ENCODE measurements at places on chromosomes 3 and 15.

- no peak for DNase-seq
These were observed 24.6 kb upstream of the ANPEP start for GRCh38 chr15:89839167-89839810.

GRCh38 chr3:192931825-192932224, 14.2 kb upstream of the MB21D2 start:
- DNase-seq, result no peak

DNA sequence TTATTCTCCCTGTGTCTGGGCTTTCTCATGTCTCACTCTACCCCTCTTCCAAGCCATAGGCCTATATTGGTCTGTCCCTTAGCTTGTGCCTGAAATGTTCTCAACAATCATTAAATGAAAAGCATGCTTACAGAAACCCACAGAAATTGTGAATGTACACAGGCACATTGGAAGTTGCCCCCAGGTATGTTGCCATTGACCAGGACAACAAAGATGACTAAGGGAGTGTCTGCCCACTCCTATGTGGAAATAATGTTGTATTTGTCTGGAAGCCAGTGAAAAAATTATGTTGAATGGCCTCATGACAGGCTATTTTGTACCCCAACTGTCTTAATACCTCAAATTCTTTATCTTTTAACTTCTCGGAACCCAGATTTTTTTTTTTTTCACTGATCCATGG, 102.0 kb downstream of the TPRG1 start:
- DNase-seq, result no peak

DNA sequence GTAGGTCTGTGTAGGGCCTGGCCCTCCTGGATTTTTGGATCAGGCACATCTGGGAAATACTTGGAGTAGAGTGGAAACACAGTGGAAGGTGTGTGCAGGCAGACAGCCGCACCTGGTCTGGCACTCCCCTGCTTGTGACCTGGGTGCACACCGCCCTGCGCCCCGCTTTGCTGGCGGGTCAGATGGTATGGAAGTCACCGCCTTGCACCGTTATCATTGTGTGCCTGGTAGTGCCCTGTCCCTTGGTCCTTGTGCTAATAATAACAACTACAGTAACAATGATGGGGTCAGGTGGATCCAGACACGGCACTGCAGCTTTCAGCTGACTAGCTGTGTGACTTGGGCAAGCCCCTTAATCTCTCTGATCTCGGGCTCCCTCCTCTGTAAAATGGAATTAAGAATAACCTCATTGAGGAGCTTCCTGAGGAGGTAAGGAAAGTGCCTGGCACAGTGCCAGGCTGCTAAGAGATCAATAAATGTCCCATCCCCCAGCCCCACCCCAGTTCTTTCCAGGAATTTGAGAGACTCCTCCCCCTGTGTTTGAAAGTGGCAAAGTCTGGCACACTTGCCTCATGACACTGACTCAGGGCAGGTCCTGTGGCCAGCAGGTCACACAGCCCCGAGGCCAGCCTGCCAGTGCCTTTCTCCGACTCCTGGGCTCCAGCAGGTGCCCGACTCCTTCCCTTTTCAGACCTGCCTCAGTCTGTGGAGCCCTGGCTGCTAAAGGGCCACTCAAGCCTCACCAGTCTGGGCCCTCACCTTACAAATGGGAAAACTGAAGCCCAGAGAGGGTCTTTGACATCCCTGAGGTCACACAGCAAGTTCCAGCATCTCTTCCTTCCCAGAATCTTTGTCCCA, 9.8 kb downstream of the ISG20 start:
- DNase-seq, result peak; percentile 65

DNA sequence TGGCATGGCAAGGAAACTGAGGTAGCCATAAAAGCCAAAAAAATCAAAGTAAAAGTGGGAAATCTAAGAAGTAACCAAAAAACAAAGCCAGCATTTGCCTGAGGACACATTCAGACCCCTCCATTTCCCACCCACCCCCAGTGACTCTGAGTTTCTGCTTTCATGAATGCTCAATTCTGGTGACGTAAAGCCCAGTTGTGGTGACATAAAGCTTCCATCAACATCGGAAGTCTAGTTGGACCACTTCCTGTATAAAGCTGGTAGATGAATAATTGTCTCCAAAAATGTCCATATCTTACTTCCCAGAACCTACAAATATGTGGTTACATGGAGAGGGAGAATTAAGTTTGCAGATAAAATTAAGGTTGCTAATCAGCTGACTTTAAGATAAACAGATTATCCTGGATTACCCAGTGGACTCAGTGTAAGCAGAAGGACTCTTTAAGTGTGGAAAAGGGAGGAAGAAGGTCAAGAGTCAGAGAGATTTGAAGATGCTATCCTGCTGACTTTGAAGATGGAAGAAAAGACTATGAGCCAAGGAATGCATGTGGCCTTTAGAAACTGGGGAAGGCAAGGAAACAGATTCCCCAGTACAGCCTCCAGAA, 62.0 kb upstream of the ST3GAL6 start:
- DNase-seq, result no peak

DNA sequence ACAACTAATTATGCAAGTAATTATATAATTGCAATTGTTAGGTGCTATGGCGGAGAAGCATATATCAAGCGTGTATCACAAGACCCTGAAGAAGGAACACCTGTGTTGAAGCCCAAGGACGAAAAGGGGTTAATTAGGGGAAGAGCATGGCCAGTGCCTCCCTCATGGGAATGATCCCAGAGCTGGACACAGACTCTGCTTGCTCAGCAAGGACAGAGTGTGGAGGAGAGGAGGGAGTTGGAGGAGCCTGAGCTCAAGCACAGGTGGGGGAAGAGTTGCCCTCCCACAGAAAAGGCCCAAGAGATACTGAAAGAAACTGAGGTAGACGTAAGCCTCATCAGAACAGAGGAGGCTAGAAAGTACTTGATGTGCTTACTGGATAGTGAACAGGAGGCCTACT, 423.7 kb downstream of the EPHB1 start:
- DNase-seq, result no peak

GRCh38 chr3:89617706-89618105, 510.3 kb downstream of the EPHA3 start:
- no peak for DNase-seq

DNA sequence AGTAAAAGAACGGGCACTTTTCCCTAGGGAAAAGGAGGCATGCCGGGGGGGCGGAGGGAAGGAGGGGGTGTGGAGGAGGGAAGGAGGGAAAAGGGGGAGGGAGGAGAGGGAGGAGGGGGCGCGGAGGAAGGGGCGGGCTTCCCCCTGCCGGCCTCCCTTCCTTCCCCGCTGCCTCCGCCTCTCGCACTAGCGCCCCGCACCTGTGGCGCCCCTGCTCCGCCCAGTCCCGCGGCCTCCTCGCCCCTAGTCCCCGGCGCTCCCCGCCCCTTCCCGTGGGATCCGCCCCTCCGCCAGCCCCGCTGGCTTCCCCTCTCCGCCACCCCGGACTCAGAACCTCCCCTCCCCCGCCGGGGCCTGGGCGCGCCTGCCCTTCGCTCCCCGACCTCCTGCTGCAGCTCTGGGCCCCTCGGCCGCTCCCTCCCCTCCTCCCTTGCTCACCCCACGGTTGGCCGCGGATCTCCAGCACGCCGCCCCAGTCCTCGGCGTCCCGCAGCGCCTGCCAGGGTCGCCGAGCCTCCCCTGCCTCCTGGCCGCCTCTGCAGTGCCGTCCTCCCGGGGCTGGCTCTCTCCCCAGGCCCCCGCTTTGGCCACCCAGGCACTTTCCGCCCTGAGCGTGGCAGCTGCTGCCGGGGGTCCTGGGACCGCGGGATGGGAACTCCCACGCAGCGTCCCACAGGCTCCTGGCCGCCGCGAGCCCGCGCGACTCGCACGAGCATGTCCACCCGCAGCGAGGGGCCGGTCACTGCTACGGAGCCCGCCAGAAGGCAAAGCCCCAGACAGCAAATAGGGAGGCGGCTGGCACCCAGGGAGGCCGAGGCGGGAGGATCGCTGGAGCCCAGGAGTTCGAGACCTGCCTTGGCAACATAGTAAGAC, 147.4 kb downstream of the TJP1 start:
- DNase-seq, result peak; percentile 40

- no peak for DNase-seq
These were observed 198.7 kb upstream of the TBC1D5 start for GRCh38 chr3:17941152-17941551.

GRCh38 chr3:77354958-77355357, 315.1 kb downstream of the ROBO2 start:
- DNase-seq, result no peak

- no peak for DNase-seq
These were observed 122.2 kb upstream of the TP63 start for GRCh38 chr3:189508784-189509501.

DNA sequence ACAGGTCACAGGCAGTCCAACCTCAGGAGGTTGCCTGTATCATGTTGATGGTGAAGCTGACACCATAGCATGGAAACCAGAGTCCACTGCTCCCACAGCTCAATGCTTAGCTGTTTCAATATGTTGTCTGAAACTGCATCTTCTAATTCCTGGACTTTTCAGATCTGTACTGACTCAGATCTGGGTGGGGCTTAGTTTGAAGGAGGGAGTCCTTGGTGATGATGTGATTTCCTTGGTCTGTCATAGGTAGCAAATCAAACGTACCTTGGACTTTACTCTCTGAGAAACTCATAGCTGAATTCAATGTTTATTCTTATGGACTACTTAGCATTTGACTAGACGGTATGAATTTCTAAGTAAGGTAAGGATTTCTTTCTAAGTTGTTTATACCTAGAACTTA, at the start of gene HHLA2:
TSS of gene HHLA2 (plus strand) at position 310 of the 400 bp plus-strand sequence. CDS start 55,266 bp downstream, outside the sequence.
- DNase-seq, result peak; percentile 50

DNA sequence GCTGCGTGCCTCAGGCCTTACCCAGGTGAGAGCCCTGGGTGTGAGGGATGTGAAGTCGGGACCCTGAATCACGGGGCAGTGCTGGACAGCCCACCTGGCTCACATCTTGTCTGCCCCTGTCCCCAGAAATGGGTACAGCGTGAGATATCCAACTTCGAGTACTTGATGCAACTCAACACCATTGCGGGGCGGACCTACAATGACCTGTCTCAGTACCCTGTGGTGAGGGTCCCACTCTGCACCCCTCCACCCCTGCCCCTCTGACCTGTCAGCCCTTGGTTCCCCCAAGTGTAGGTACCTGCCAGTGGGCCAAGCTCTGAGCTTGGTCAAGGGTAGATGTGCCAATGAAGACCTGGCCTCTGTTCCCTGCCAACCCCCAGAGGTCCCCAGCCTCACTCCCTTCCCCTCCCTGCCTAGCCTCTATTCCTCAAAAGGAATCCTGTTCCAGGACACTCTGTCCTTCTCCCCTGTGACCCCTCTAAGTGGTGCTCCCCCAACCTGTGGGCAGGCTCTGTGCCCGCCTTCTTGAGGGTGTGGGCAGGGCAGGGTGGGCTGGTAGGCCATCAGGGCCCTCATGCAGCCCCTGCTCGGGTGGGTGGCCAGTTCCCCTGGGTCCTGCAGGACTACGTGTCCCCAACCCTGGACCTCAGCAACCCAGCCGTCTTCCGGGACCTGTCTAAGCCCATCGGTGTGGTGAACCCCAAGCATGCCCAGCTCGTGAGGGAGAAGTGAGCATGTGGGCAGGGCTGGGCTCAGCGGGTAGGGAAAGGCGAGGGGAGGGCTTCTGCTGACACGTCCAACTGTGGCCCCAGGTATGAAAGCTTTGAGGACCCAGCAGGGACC, 25.1 kb downstream of the NBEAL2 start:
- DNase-seq, result no peak

DNA sequence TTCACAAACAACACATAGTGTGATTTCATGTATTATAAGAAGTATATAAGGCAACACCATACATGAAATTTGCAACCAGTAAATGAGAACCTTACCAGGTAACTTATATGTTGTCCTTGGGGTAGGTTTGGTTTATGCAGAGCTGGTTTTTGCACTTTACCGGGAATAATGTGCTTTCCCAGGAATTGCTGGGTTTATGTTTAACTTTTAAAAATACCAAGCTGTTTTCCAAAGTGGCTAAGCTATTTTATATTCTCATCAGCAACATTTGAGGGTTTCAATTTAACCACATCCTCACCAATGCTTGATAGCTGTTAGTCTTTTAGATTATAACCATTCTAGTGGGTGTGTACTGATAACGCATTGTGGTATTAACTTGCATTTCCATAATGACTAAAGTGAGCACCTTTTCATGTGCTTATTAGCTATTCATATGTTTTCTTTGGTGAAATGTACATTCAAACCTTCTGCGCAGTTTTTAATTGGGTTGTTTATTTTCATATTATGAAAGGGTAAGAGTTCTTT, 71.6 kb downstream of the KY start:
- no peak for DNase-seq

GRCh38 chr3:32455609-32456428, 46.8 kb downstream of the CMTM6 start:
- no peak for DNase-seq

DNA sequence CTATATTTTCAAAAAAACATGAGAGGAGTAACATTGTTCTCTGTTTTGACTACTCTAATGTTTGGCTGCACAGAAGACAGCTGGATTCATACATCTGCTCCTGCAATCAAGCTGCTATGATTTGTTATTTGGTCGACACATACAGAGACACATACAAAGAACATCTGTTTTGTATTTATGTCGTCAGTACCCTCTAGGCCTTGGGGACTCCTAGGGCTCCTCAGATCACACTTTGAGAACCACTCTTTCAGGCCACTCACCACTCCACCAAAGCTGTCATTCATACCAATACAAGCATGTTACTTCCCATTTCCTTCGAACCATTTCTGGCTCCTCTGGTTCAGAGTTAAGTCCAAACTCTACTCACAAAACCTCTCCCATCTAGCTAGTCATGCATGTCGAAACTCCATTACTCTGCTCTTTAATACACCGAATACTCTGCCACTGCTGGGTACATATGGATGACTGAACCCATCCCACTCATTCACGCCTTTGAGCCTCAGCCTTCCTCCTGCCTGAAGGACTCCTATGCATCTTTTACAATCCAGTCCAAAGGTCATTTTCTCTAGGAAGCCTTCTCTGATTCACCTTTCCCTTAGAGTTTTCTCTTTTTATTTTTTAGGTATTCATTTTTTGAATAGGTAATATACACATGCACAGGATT, 102.9 kb upstream of the ARHGEF3 start:
- DNase-seq, result no peak

GRCh38 chr3:149909923-149910322, 60.8 kb downstream of the PFN2 start:
- DNase-seq, result no peak

DNA sequence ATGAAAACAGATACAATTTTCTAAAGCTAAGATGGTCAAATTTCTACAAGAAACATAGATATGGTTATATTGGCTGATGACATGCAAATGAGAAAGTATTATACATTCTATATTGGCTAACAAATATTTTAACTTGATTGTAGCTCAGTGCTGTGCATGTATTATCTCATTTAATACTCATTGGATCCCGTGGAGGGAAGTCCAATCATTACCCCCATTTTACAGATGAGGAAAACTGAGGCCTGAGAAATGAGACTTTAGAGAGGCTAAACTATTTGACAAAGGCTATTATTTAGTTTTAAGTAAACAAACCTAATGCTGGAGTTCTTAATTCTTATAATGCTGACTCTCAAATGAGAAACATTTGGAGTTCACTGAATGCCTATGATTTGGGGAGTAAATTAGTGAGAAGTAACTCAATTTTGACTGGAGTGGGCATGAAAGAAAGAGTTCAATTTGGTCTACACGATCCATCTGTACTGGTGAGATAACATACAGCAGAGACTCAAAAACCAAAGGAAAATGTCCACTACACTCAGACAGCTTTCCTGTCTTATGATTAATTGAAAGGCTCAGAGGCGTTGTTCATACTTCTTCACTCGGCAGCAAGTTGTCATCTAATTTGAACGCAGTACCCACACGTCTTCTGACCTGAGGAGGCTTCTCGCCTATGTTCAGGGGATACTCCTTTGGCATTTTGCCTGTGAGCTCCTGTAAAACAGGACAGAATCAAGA, 72.2 kb upstream of the LMOD3 start:
- DNase-seq, result no peak

Measured in HT1080 (cell line).